CD8-positive, alpha-beta memory T cell (primary cell): ENCODE measurements at places on chromosomes 16 and 17.

- no peak for DNase-seq
These were observed 1349.6 kb upstream of the CDH8 start for GRCh38 chr16:63385714-63386432.

DNA sequence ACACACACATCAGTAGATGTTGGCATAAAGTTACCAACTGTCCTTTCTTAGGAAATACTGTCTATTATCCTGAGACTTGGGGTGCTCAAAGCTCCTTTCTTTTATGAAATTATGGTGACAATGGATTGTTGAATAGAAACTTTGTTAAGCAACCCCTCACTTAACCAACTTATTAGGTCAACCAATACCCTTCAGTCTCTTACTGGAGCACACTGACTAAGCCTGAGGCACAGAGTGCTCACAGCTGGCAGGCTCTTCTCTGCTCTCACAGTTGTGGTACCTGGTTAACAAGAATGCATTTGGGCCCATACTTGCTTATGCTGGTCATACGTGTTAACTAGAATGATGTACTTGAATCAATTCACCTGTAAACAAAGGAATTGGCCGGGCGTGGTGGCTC is 24.8 kb downstream of the CD300LF start:
- no peak for DNase-seq

GRCh38 chr17:78315355-78316114 is 44.3 kb downstream of the SOCS3 start:
- DNase-seq = no peak

DNA sequence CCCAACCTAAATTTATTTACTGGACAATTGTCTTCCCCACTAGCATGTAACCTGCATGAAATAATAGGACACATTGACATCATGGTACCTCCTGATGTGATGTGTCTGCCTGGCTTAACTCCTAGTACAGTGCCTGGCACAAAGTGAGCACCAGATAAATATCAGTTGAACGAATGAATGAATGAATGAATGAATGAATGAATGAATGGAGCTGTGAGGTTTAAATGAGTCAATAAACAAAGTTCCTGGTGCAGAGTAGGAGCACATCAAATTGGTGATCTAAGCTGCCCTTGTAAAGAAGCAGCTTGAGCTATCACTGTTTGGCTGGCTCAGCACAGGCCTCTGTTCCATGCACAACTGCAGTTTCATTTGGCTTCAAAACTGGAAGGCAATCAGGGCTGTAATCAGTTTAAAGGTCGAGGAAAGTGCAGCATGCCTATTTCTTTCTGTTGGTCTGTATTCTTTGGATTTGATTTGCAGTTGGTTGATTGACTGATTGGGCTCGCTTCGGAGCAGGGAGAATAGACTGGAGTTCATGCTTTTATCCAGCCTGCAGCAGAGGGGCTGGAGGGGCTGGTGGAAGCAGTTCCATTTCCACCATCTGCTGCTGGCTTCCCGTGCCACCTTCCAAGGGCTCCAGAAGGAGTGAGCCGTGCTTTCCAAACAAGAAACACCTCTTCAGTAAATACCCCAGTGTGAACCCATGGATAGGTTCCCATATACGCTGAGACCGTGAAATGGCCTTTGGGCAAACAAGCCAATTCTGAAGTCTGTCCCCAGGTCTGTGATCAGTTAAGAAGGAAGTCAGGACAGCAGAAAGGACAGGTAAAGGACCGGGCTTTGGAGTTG is 54.6 kb downstream of the GPRC5B start:
- no peak for DNase-seq

GRCh38 chr16:88638323-88639230 is at the start of gene IL17C:
IL17C (plus strand) TSS chr16:88638572; CDS start chr16:88638642, 70 bp downstream.
- no peak for DNase-seq

- DNase-seq = no peak
These were observed 577.5 kb downstream of the RBFOX1 start for GRCh38 chr16:7910116-7910515.

- DNase-seq = no peak
These were observed 432.4 kb upstream of the PMFBP1 start for GRCh38 chr16:72604375-72604774.

DNA sequence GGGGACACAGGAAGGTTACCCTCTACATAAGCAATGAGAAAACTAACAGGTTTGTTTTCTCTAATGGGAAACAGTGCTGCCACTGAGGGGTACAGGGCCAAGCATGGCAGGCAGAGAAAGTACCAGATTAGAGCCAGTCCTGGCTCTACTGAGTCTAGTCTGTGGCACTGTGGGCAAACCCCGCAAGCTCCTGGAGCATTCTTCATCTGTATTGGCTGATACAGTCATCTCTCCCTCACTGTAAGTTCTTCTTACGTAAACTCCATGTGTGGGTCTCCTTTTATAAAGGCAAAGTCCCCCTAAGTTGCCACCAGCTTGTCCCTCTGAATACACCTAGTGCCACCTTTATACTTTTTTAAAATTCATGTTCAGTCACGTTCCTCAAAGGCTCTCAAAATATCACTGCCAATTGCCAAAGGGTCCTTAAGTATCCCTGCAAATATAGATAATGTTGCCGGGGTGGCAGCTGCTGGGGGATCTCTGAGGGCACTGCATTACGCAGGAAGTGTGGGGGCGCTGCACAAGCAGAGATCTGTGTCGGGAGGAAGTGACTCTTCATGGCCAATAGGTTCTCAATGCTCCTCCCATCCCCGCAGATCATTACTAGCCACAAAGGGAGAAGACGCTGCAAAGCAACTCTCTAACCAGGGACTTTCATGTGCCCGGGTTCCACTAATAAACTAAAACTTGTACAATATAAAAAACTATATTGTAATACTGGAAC is 18.8 kb downstream of the XPO6 start:
- peak; percentile 82 for DNase-seq

GRCh38 chr16:76287466-76287865 is 10.3 kb downstream of the CNTNAP4 start:
- DNase-seq = no peak

GRCh38 chr16:51657848-51658247 is 506.8 kb upstream of the SALL1 start:
- no peak for DNase-seq

DNA sequence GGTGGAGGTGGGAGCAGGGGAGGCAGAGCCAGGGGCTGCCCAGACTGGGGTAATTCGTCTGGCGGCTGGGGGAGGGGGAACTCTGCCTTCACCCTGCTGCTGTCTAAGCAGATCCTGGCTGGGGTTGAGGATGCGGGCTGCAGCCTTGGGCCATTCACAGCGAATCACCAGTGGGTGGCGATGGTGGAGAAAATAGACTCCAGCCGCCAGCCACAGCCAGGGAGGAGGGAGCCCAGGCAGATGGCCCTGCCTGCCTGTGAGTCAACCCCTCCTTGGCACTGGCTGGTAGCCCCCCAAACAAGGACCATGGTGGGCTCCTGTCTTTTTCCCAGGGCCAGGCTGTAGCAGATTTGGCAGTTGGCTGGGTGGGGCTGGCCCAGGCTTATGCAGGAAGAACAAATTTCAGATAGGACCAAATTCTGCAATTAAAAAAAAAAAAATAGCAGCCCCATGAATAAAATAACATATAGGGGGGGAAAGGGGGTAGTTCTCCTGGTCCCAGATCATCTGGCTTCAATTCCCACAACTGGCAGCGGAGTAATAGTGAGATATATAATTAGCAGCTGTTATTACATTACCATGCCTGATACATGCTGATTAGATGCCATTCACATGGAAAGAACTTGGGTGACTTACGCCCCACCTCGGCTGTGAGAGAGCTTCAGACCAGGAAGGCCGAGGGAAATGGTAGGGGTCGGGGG is 41.5 kb upstream of the CDH5 start:
- no peak for DNase-seq

DNA sequence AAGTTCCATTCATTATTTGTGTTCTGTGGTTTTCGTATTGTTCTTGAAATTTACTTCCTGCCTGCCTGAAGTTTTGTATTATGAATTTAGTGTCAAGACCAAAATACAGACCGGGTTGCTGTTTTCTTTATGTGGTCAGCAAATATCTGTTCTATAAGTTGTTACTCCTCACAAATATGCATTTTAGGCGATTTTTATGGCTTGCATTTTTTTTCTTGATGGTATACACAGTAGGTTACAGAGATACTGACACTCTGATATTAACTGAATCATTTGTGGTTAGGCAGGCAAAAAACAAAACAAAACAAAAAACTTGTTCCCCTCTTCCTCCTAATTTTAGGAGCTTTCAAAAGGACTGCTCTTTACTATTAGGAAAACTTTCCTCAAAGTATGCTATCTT is 52.6 kb downstream of the BCAS3 start:
- DNase-seq = no peak

GRCh38 chr16:89010210-89010925 is 33.4 kb upstream of the CBFA2T3 start:
- DNase-seq = no peak

- peak; percentile 64 for DNase-seq
These were observed 16.5 kb downstream of the CCDC102A start for GRCh38 chr16:57519796-57520360.

DNA sequence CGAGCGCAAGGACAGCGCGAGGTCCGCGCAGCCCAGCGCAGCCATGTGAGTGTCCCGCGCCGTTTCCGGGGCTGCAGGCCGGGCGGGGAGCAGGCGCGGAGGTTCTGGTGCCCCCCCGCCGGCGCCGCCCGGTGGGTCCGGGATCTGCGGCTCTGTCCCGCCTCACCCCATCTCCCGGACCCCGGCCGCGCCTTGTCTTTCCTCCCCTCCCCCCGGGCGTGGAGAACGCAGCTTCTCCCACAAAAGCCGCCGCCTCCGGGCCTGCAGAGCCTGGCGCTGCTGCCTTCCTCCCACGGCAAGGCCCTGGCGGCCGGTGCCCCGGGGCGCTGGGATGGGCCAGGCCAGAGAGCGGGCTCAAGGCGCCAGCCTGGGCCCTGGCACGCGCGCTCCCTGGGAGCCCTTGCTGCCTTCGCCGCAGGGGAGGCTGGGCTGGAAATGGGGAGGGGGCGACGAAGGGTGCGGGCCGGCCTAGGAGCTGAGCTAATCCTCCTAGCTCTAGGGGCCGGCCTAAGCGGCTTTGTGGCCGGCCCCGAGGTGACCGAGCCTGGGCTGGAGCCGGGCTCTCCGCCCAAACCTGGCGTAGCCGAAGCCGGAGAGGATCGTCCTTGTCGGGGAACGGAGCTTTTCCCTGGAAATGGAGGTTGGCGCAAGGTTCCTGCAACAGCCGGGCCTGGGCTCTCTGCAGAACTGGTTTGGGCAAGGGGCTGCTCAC is 397 bp downstream of the RIPOR1 start:
- DNase-seq = no peak
